ENCODE measurements at places on chromosomes 1 and 21. TPM values are rescaled to one million over a fixed set of nuclear protein-coding genes. Genes with fewer than 3 reads are reported as not detected.
A peak's percentile ranks its signal among the peaks of the same experiment; 100 is the strongest.

DNA sequence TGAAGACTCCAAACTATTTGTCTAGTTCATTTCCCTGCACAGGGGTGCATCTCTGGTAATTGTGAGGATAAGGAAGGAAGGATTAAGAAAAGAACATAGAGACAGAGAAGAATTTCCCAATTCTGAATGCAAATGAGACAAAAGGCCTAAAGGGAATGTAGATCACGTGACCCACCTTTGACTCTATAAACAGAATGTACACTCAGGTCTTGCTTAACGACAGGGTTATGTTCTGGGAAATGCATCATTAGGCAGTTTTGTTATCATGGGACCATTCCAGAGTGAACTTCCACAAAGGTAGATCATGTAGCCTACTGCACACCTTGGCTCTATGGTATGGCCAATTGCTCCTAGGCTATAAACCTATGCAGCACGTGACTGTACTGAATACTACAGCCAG is 252.3 kb upstream of the ZP4 start:
- H3K36me3 ChIP-seq, result no peaks in the 10 kb centered on the region
- no peaks in the 10 kb centered on the region for H3K27me3 ChIP-seq
- H3K4me1 ChIP-seq, result no peaks in the 10 kb centered on the region
- H3K27ac ChIP-seq, result no peak overlapping the region
- no peak overlapping the region for H3K4me3 ChIP-seq
- no peak for DNase-seq

DNA sequence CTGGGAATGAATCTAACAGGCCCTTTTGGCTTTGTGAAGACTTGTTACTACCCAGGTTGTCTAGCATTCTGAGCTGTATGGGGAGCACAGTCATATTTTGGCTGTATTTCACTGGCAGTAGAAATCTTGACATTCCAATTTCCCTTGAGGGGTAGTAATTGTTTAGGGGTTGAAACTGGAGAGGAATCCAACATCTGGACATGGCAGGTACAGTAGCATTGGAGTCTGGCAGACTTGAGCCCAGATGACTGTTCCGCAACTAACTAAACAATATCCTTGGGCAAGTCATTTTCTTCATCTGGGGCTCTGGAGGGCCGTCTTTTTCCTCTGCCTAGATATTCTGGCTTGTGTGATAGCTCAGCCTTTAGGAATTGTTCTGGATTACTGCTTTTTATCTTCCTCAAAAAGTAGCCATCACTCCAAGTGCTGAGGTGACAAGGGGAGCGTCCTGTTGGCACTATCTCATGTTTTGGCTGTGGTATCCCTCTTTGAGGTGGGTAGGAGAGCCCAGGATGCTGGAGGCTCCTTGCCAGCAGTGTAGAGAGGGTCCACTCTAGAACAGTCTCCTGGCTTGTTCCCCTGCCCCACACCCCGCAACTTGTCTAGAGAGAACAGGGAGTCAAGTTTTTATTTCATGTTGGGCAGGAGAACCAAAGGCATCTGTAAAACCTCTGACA is 22.7 kb upstream of the NBL1 start:
- H3K27me3 ChIP-seq, result no peaks in the 10 kb centered on the region
- H3K4me1 ChIP-seq, result no peaks in the 10 kb centered on the region
- no peak overlapping the region for H3K4me3 ChIP-seq

- peak overlapping the region; percentile 64 for H3K27ac ChIP-seq
- no peaks in the 10 kb centered on the region for H3K27me3 ChIP-seq
- DNase-seq, result no peak
Observed at GRCh38 chr1:61318319-61319125, 236.2 kb downstream of the NFIA start.

DNA sequence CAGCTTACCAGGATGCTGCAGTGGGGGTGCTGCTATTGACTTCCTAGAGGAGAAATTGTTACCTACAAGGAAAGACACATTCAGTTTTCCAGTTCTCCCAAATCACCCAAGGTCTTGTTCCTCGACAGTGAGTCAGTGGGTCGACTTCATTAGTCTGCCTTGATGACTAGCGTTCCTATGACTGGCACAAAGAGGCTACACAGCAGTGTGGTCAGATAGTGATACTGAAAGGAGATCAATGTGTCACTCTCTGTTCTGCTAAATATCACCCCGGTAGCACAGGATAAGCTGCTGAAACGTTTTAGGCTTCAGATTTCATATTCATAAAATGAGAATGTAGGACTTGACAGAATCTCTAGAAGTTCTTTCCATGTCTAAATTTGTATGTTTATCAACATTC is 357.4 kb downstream of the LMX1A start:
- no peak for DNase-seq
- H3K27ac ChIP-seq, result no peak overlapping the region
- no peaks in the 10 kb centered on the region for H3K4me1 ChIP-seq
- no peaks in the 10 kb centered on the region for H3K36me3 ChIP-seq

DNA sequence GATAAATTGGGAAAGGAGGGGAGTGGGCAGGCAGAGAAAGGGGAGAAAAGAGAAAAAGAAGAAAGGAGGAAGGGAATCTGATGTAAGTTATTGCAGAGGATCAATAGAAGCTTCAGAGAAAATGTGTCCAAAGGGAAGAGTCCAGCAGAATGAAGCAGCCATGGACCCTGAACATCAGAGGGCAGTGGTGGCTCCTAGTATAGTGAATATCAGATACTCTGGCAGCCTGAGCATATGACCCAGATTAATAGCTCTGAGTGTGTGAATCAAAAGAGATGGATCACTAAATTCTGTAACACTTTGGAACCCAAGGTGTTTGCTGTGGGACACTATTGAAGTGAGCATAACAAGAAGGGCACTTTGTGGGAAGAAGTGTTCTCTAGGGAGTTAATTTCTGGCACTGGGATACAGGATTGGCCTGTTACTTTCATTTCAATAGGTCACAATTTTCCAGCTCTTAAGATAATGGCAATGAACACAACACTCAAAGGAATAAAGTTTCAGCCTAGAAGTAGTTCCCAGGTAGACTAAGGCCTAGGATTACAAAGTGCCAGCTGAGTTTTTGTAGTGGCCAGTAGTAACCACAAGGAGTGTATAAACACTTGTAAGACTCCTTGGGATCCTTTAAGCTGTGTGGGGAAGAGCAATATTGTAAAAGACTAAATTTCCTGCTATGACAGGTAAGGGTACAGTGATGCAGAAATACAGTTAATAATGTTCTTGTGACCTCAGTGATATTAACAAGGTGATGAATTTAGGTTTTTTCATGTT is 164.5 kb upstream of the BEND5 start:
- H3K36me3 ChIP-seq, result no peaks in the 10 kb centered on the region
- no peak for DNase-seq

- H3K4me1 ChIP-seq, result no peaks in the 10 kb centered on the region
- DNase-seq, result no peak
- H3K36me3 ChIP-seq, result no peaks in the 10 kb centered on the region
- no peaks in the 10 kb centered on the region for H3K27me3 ChIP-seq
- H3K4me3 ChIP-seq, result no peak overlapping the region
Observed at GRCh38 chr1:24905979-24906720, 23.9 kb downstream of the RUNX3 start.

GRCh38 chr1:75855010-75855409 is 58.3 kb downstream of the MSH4 start:
- H3K4me3 ChIP-seq, result no peak overlapping the region
- H3K4me1 ChIP-seq, result no peaks in the 10 kb centered on the region
- H3K27me3 ChIP-seq, result no peaks in the 10 kb centered on the region
- DNase-seq, result peak; percentile 26

GRCh38 chr1:100347009-100347966 is 5.0 kb upstream of the CDC14A start:
- H3K4me1 ChIP-seq, result peaks cover 3% of the 10 kb centered on the region
- no peak overlapping the region for H3K27ac ChIP-seq
- H3K27me3 ChIP-seq, result no peaks in the 10 kb centered on the region
- H3K4me3 ChIP-seq, result no peak overlapping the region
- no peak for DNase-seq

- no peaks in the 10 kb centered on the region for H3K4me1 ChIP-seq
- H3K36me3 ChIP-seq, result no peaks in the 10 kb centered on the region
- no peaks in the 10 kb centered on the region for H3K27me3 ChIP-seq
- no peak overlapping the region for H3K4me3 ChIP-seq
- H3K27ac ChIP-seq, result no peak overlapping the region
Observed at GRCh38 chr1:239233626-239234025, 152.7 kb upstream of the CHRM3 start.

DNA sequence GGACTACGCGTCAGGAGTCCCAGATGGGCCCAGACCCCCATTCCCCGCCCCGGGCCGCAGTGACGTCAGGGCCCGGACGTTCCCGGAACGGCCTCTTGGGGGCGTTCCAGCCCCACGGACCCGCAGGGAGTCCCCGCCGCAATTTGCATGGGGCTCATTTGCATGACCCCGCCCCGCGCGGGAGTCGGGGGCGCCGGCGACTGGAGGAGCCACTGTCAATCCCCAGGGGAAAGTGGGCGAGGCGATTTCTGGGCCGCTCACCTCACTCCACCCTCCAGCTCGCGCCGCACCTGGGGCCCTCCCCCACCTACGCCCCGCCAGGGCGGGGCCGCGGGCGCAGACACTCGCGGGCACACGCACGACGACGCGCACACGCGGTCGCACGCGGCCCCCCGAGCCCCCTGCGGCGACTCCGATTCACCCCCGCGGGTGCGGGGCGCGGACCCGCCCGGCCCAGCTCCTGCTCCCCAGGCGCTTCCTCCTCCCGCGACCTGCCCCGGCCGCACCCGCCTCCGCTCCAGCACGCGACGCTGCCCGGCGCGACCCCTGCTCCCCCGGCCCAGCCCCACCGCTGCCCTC is 13.2 kb downstream of the AGRN start:
- DNase-seq, result peak; percentile 95
- peak overlapping the region; percentile 23 for H3K27ac ChIP-seq
- peaks cover 22% of the 10 kb centered on the region for H3K27me3 ChIP-seq

GRCh38 chr1:232486454-232487207 is 143.3 kb downstream of the SIPA1L2 start:
- no peak overlapping the region for H3K4me3 ChIP-seq
- H3K27me3 ChIP-seq, result no peaks in the 10 kb centered on the region
- no peaks in the 10 kb centered on the region for H3K4me1 ChIP-seq
- peaks cover 3% of the 10 kb centered on the region for H3K36me3 ChIP-seq
- H3K27ac ChIP-seq, result no peak overlapping the region
- DNase-seq, result no peak

DNA sequence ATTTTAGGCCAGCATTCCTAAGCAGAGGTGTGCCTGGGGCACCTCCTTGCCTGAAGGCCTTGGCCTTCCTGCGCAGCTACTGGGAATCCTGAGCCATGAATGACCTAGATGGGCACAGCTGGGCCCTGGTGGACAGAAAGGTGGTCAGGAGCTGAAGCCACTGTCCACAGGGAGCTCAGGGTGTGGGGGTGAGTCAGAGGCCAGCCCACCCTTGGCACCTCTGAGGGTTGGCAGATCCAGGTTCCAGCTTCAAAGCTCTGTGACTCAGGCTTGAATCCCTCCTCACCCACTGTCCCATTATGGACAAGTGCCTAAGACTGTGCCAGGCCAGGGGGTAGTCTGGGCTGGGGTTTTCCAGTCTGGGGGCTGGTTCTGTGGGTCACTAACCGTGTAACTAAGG is 6.4 kb upstream of the EDN2 start:
- H3K4me1 ChIP-seq, result peaks cover 7% of the 10 kb centered on the region
- no peaks in the 10 kb centered on the region for H3K27me3 ChIP-seq
- no peak for DNase-seq
- H3K36me3 ChIP-seq, result no peaks in the 10 kb centered on the region
- H3K4me3 ChIP-seq, result no peak overlapping the region

DNA sequence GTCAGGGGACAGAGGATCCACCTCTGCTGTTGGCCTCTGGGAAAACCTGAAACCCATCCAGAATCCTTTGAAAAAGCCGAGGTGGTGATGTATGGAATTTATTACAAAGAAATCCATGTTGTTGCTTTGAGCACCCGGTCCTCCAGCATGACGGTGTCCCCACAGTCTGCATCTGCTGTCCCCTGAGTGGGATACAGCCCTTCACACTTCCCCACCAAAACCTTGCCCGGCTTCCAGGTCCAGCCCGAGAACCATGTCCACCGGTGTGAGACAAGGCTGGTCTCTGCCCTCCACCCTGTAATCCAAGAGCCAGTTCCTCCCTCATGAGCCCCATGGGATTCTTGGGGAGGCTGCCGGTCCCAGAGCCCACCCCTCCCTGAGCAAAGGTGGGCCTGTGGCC is 70.5 kb downstream of the STUM start:
- no peaks in the 10 kb centered on the region for H3K36me3 ChIP-seq
- H3K27me3 ChIP-seq, result no peaks in the 10 kb centered on the region
- no peak for DNase-seq
- no peak overlapping the region for H3K27ac ChIP-seq
- no peaks in the 10 kb centered on the region for H3K4me1 ChIP-seq

- H3K27me3 ChIP-seq, result no peaks in the 10 kb centered on the region
- H3K4me1 ChIP-seq, result no peaks in the 10 kb centered on the region
- H3K36me3 ChIP-seq, result no peaks in the 10 kb centered on the region
- no peak for DNase-seq
- no peak overlapping the region for H3K4me3 ChIP-seq
Observed at GRCh38 chr1:242002510-242002909, 3.6 kb upstream of the MAP1LC3C start.

- no peaks in the 10 kb centered on the region for H3K27me3 ChIP-seq
- no peak overlapping the region for H3K4me3 ChIP-seq
- DNase-seq, result no peak
- H3K36me3 ChIP-seq, result no peaks in the 10 kb centered on the region
Observed at GRCh38 chr1:39592069-39592468, 15.5 kb upstream of the PABPC4 start.

DNA sequence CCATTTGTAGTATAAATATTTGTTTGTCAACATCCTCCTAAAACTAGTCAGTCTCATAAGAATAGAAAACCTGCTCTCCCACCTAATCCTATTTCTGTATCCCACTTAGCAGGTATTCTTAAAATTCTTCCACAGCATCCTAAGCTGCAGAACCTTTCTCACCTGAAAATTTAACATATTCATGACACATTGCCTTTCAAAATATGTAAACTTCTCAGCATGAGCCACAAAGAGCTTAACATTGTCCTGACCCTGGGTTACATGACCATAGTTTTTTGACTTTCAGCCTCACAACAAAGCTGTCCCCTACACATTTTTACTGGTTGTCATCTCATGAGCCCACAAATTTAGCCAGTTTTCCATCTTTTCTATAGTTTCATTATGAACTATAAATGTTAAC is 712.1 kb downstream of the LTN1 start:
- no peak for DNase-seq
- H3K36me3 ChIP-seq, result no peaks in the 10 kb centered on the region
- H3K27me3 ChIP-seq, result no peaks in the 10 kb centered on the region
- H3K4me1 ChIP-seq, result peaks cover 17% of the 10 kb centered on the region

DNA sequence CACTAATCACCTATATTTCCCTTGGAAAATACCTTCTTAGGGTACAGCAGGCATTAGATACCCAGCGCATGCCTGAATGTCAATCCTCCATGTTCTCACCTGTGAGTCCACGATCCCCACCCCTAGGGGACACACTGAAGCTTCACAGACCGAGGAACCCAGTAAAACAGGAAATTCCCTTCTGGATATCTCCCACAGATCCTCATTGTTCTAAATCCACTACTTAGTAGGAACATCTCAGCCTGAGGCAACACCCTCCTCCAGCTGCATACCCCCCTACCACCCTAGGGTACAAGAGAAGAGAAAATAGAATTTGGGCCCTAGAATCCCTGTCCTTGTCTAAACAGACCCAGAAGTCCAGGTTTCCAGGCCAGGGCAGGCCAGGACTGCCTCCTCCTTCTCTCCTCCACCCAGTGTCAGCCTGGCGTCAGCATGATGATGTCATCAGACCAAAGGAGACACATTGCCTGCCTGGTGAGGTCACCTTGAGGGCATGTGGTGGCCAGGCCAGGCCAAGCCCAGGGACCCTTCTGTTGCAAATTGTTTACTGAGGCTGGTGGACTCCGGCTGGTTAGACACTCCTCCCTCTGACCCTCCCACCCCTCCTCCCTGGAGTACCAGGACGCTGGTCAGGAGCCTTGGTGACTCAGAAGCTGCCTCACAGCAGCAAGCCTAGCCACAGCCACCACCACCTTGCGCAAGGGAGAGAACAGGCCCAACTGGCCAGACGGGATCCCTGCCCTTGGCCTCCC is 6.2 kb downstream of the NECTIN4 start:
- H3K27me3 ChIP-seq, result no peaks in the 10 kb centered on the region
- H3K27ac ChIP-seq, result peak overlapping the region; percentile 79

The CIART gene
- total RNA-seq, result 2.7 TPM

The LAD1 gene
- total RNA-seq, result 48.1 TPM

The CEP350 gene
- total RNA-seq, result 52.0 TPM

All from upper lobe of left lung (tissue), 6 donors.